ENCODE measurements at places on chromosomes 1 and 21. TPM values are rescaled to one million over a fixed set of nuclear protein-coding genes. Genes with fewer than 3 reads are reported as not detected.
A peak's percentile ranks its signal among the peaks of the same experiment; 100 is the strongest.

TMEM9 gene
- 190 TPM for total RNA-seq

DNA sequence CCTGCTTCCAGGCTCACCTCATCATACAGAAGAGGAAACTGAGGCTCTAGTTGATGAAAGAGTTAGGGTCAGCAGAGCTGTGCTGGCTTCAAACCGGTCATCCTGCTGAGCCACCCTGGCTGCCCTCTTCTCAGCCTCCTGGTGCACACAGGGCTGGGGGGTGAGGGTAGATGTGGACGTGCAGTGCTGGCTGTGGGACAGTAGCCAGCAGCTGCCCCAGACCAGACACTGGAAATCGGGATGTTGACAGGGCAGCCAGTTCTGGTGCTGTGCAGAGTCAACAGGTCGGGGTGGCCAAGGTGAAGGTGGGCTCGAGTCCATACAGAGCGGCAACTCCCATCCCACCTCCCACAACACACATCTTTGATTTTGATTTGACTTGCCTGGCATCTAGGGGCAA lies 1.5 kb upstream of the CLCNKA start:
- no peak for DNase-seq

GRCh38 chr1:23211955-23212354 lies 5.3 kb downstream of the HTR1D start:
- DNase-seq: no peak

- no peak for DNase-seq
Measured at GRCh38 chr1:205067031-205067430, 17.2 kb downstream of the TMEM81 start.

CD1E gene
- not detected for total RNA-seq

AIDA gene
- 15.2 TPM for total RNA-seq

SMCP gene
- not detected for total RNA-seq

- no peak for DNase-seq
Measured at GRCh38 chr1:67939942-67940341, 106.7 kb upstream of the GNG12 start.

KRTAP20-1 gene
- total RNA-seq: not detected

DNA sequence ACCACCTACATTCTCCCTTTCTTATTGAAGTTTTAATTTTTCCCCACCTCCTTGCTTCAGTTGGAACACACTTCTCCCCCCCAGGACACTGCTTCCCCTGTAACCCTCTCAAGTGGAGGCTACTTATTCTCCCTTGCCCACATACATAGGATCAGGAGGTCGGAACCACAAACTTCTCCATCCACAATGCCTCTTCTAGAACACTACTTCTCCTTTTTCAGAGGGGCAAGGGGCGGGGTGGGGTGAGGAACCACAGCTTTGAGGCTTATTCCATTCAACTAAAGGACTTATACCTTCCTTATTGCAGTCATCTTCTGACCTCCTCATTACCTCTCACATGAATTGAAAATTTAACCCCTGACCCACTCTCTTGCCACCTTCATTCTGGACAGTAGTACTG lies 81.3 kb downstream of the NEK7 start:
- no peak for DNase-seq

GRCh38 chr1:115838431-115839028 lies 2.4 kb downstream of the NHLH2 start:
- no peak for DNase-seq

ZNF593OS gene
- total RNA-seq: not detected

DNA sequence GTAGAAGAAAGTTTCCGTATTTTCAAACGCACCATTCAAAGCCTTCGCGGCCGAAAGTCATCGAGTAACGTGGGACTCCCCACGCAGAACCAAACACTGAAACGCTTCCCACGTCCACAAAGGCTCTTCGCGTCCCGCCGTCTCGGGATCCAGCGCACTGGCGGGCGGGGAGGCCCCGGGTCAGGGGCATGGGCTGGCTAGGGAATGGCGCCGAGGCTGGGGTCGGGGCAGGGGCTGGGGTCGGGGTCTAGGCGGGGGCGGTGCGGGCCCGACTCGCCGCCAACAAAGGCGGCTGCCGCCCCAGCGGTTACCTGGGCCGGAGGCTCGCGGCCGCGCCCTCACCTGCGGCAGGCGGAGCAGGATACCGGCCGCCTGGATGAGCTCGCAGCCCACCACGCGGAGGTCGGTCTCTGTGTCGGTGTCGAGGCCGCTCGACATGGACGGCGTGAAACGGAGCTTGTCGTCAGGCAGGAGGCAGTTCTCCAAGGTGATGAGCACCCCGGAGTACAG lies 403 bp downstream of the CCNL2 start:
- DNase-seq: no peak

MCOLN3 gene
- 0.36 TPM for total RNA-seq

DNA sequence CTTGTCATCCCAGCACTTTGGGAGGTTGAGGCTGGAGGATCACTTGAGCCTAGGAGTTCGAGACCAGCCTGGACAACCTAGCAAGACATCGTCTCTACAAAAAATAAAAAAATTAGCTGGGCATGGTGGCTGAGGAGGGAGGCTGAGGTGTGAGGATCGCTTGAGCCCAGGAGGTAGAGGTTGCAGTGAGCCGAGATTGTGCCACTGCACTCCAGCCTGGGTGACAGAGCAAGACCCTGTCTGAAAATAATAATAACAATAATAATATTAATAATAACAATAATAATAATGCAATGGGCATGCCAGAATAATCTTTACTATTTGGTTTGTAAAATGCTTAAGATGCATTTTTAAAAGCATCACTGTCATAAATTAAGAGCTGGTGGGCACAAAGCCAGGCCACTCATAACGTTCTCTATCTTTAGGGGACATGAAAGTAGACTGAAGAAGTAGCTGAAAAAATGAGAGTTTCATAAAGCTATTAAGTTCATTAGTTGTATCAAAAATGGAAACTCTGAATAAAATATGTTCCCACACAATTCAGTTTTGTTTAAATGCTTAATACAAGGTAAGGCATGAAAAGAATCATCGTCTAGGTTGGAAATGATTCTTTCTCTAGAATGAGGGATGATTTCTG lies 51.6 kb upstream of the ITPKB start:
- DNase-seq: no peak

DNA sequence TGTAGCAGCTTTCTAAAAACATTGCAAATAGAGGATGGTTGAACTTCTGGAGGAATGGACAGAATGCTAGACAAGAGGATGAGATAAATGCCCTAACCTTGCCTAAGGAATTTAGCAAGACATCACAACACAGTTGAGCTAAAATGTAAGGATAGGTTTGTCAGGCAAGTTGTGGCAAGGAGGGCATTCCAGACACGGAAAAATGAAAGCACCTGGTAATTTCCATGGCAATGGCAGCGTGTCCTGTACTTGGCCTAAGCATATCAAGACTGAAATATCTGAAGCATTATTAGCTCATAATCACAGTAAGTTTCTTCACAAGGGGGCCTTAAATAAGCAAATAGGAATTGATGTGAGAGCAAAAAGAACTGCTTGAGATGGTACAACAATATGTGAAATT lies 105.1 kb upstream of the USP25 start:
- no peak for DNase-seq

DHRS3 gene
- total RNA-seq: 19.5 TPM

DNA sequence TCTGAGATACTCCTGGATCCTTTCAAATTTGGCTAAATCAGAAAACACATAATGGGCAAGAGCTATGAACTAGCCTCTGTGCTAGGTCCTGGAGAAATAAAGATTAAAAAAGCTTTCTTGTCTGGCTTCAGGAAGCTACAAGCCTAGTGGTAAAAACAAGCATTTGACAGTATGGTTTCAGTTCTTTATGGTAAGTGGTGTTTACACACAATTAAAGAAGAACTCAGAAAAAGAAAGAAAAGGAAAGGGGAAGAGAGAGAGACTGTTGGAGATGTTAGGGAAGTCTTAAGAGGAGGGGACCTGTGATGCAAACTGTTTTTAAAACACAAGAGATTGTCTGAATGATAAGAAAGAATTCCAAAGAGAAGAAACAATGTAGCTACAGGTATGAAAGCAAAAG lies 1.8 kb downstream of the OR10J1 start:
- DNase-seq: no peak

DNA sequence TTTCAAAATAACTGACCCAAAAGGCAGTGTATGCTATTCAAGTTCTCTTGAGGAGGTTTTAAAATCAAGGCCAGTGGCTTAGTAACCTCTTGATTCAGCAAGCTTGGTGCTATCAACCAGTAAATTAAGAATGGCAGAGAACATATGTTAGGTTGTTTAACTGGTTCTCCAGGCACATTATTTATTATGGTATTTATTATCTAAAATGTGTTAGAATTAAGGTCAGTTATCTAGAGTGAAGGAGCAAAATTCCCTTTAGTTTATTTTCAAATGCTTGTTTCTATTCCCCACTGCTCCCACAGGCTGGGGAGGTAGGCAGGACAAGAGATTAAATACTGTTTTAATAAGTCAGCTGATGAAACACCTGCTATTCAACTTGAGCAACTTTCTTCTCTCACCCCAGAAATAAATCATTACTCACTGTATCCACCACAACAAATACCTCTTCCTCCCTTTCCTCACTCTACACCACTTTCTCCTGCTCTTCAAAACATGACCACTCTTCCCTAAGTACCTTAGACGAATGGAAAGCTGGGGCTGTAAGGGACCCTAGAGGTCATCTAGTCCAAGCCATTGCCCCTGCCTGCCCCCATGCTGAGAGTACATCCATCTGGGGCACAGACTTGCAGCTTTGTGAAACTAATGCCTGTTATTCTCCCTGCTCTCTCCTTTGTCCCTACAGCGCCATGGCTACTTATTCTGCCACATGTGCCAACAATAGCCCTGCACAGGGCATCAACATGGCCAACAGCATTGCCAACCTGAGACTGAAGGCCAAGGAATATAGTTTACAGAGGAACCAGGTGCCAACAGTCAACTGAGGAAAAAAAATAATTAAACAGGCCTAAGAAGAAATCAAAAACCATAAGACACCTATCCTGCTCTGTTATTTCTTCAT lies 71.7 kb downstream of the PRRX1 start:
- no peak for DNase-seq

DNA sequence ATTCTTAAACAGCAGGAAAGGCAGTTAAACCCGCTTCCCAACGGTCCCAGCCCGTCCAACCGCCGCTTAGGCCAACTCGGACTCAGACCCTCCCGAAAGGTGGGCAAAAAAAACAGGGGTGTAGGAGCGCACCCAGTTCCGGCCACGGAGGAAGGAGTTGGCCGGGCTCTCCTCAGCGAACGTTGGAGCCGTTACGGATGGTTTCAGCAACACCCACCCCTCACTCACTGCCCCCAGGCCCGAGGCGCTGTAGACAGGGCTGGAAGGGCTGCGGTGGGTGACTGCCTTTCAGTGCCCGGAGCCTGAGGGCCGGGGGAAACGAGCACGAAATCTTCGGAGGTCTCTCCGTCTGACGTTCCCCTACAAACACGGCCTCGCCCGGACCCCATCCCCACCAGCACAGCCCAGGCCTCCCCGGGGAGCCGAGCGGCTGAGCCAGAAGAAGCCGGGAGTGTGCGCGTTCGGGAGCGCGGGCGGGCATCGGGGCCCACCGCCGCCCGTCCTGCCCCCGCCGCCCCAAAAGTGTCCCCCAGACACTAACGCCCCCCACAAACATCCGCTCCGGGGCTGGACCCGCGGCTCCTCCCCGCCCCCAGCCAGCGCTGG lies 1.3 kb downstream of the KDM5B start:
- DNase-seq: peak; percentile 51

GRCh38 chr1:32989160-32990050 lies 24.8 kb upstream of the RNF19B start:
- DNase-seq: peak; percentile 27

GRCh38 chr1:45246760-45247159 lies 40.4 kb upstream of the ZSWIM5 start:
- peak; percentile 79 for DNase-seq

KIAA1614 gene
- 1.3 TPM for total RNA-seq

DNA sequence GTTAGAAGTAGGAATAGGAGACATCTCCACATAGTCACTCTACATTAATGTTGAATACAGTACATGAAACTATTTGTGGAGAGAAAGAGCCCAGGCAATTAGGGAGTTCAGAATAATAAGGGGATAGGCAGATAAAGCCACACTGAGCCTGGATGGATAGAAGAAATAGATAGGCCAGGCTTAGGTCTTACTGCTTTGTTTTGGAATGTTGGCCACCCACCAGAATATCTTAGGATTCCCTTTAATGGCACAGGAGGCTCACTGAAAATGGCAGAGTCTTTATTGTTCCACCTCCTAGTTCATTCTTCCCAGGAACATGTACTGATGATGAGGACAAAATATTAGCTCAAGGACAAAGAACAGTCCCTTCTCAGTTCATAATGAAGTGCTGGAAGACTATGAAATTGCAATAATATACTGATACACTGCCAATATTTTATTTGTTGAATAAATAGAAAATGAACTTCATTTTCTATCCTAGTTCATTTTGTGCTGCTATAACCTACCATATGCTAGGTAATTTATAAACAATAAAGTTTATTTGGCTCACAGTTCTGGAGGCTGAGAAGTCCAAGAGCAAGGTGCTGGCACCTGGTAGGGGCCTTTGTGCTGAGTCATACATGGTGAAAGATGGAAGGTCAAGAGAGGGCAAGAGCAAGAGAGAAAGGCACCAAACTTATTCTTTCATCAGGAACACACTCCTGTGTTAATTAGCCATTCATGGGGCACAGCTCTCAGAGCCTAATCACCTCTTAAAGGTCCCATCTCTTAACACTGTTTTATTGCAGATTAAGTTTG lies 87.3 kb downstream of the TBX15 start:
- no peak for DNase-seq

GRCh38 chr1:27144920-27145661 lies 9.8 kb downstream of the SLC9A1 start:
- DNase-seq: peak; percentile 70

- peak; percentile 85 for DNase-seq
Measured at GRCh38 chr1:153749408-153750005, 21.7 kb downstream of the INTS3 start.
